T-helper 22 cell (primary cell): ENCODE measurements at places on chromosomes 6 and 20.

DNA sequence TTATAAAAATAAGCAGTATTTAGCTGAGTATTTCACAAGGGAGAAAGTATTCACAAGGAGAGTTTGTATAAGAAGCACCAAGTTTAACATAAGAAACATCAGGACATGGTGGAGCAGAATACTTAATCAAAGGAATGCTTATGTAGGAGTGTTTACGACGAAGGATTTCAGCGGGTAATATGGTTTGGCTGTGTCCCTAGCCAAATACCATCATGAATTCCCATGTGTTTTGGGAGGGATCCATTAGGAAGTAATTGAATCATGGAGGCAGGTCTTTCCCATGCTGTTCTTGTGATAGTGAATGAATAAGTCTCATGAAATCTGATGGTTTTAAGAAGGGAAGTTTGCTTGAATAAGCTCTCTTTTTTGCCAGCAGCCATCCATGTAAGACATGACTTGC, 1099.1 kb upstream of the ADGRB3 start:
- DNase-seq, result no peak

DNA sequence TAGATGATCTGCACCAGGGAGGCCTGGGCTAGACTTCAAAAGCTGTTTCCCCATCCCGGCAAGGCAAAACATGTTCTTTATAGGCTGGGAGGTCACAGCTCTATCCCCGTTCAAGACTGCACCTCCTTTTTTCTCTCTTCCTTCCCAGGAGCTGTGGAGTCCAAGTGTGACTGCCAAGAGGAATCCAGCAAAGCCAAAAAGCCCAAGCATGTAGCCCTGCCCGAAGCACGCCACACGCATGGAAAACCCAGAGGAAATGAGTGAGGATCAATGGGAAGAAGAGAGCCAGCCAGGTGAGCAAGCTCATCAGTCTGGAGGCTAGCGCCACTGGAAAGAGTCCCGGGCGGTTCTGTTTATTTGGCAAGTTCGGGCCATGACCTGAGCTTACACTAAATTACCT, 240.4 kb downstream of the PRL start:
- no peak for DNase-seq

GRCh38 chr20:51028616-51029212, 5.8 kb upstream of the KCNG1 start:
- no peak for DNase-seq

DNA sequence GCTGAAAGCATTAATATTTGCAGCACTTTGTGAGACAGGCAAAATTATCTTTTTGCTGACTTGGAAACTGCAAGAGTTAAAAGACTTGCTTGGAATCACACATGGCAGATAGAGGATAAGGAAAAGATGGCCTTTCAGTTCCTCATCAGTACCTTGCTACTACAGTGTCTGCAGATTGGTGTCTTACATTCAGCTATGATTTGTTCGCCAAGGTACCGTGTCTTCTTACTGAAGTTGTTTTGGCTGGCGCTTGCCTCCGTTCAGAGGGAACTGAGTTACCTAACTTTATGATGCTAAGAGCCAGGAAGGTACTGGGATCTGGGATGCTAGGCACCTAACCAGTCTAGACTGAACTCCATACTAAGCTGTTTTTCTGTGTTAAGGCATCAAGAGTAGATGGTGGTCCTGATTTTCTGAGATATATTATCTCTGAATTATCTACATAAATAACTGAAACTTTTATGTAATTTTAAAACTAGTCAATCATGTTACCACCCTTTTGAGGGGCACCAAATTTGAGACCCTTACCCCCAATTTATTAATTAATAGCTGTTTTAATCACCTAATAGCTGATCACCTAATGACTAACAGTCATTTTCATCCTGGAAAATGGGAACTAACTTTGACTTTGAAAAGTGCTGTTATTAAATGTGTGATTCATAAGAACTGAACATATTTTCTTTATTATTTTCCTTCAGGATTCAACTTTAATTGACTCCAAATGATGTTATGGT, 2.5 kb downstream of the WTAP start:
- DNase-seq, result no peak

GRCh38 chr20:1803932-1804501, 91.2 kb upstream of the SIRPA start:
- no peak for DNase-seq

DNA sequence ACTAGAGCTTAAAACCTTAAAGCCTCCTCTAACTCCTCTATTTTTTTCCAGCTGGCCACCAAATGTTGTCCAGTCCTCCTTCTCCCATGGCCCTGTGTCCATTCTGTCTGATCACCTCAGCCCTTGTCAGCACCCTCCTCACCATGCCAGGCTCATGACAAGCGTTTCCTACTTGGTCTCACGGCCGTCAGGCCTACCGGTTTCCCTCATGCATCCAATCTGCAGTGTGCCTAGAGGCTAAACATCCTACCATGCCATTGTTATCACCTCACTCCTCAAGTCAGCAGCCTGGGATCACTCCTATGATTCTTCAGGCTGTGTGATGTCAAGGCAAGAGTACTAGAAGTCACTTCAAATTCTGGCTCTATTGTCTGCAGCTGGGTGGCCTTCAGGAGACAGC, 9.6 kb upstream of the TJAP1 start:
- DNase-seq, result no peak

- no peak for DNase-seq
Observed at GRCh38 chr6:131910956-131911355, 40.2 kb downstream of the CCN2 start.

GRCh38 chr6:170136541-170137175, 154.2 kb downstream of the DLL1 start:
- no peak for DNase-seq

DNA sequence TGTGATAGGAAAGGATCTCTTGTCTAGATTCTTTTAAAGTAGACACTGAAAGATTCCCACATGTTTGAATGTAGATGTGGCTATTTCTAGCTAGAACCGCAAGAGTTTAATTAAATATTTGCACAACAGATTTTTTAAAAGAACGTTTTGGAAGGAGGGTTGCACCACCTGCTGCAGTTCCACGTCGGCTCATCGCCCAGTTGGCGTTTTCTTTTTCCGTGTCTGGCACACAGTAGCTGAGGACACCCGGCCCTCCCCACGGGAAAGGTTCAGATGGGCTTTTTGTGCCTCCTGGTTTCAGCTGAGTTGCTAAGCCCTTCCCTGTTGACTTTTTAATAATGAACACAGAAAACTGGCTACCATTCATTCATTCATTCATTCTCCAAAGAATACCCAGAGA, 41.8 kb upstream of the DOK5 start:
- DNase-seq, result no peak

GRCh38 chr6:99605074-99605734, 1.4 kb upstream of the PRDM13 start:
- no peak for DNase-seq

GRCh38 chr6:46863791-46864190, 57.9 kb downstream of the ADGRF5 start:
- no peak for DNase-seq

DNA sequence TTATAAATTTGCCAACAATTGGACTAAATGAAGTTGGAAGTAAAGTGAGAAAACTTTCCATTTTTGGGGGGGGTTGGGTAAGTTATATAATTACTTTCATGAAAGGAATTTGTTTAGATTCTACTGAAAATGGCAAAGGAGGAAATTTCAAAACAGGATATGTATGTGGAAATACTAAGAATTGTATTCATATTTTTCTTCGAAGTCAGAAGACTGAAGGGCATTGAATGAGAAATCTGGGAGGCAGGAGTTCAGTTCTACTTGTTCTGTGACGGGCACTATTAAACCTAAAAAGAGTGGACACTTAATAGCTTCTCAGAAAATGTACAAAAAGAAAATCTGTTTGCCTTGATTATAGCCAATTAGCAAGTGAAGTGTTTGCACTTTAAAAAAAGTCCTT, 114.7 kb downstream of the PRIM2 start:
- no peak for DNase-seq

DNA sequence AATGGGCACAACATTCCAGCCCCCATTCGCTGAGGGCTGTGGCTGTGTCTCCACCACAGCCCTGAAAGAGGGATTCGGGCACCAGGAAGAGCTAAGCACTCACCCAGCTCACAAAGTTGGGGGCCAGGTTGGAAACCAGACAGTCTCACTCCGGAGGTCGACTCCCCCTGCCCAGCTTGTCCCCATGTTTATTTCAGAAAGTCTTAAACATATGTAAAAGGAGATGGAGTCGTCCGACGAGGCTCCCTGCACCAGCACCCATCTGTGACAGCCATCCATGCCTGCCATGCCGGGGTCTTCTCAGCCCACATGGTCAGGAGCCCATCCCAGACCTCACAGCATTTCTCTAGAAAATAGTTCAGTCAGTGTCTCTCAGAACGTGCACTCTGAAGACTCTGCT, 63.6 kb upstream of the STX16 start:
- no peak for DNase-seq

GRCh38 chr20:40477805-40478204, 211.2 kb downstream of the MAFB start:
- no peak for DNase-seq

- DNase-seq, result no peak
Observed at GRCh38 chr6:152050451-152051195, 243.1 kb downstream of the ESR1 start.

- DNase-seq, result no peak
Observed at GRCh38 chr6:87808005-87808757, 106.1 kb upstream of the AKIRIN2 start.

- DNase-seq, result no peak
Observed at GRCh38 chr20:24683676-24684075, 214.2 kb downstream of the SYNDIG1 start.

- no peak for DNase-seq
Observed at GRCh38 chr6:414447-414846, 22.9 kb downstream of the IRF4 start.

GRCh38 chr20:6074145-6074561, 20.3 kb upstream of the LRRN4 start:
- DNase-seq, result no peak

GRCh38 chr6:72702421-72702820, 80.6 kb downstream of the KCNQ5 start:
- no peak for DNase-seq

DNA sequence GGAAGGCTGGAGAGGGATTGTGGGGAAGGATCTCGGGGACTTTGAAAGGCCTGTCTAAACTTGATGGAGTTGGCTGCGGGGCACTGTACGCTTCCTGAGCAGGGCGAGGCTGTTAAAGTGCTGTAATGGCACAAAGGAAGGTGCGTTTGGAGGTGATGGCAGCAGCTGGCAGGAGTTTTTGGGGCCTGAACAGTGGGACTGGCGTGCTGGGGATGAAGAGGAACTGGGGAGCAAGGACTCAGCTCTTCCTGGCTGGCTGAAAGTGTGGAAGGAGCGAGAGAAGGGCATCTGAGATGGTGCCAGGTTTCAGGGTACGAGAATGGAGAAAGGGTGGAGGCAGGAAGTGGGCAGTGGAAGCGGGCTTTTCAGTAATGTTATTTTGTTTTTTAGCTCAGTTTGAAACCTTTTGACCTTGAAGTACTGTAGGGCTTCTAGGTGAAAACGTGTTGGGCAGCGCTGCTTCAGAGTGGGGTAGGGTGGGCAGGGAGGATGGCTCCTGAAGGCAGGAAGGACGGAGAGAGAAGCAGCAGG, 8.0 kb downstream of the TMEM181 start:
- no peak for DNase-seq

DNA sequence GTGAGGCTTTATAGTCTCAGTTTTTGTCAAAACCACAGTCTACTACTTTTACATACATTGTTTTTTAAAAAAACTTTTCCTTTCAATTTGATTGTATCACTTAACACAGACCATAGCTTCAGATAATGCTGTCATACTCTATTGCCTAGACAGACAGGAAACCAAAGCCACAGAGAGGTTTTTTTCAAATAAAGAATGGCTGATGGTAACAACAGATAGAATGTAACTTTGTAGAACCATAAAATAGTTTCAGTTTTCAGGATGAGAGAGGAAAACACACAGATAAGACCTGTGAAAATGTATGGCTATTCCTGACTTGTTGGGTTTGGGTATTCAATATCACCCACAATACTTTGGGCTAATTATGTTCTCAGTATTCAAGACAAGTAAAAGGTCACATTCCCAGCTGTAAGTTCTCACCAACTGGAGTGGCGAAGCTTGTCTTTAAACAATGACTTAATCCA, 94.0 kb downstream of the ADGRG6 start:
- DNase-seq, result no peak

- DNase-seq, result no peak
Observed at GRCh38 chr20:63140514-63141433, 75.2 kb downstream of the YTHDF1 start.

- no peak for DNase-seq
Observed at GRCh38 chr6:14883921-14884320, 361.9 kb upstream of the JARID2 start.

DNA sequence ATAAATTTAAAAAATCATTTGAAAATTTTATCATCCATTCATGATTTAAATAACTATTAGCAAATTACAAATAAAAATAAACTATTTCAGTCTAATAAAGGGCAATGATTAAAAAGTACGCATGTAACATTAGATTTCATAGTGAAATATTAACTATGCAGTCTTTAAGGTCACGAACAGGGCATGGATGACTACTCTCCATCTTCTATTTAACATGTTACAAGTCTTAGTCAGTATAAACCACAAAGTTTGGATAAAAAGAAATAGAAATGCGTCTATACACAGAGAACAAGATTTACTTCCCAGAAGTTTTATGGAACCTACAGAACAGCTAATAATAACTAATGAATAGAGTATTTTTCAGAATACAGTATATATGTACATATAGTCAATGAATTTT, 1016.0 kb downstream of the EYS start:
- DNase-seq, result no peak

- DNase-seq, result no peak
Observed at GRCh38 chr20:21725892-21726291, 20.4 kb downstream of the PAX1 start.

DNA sequence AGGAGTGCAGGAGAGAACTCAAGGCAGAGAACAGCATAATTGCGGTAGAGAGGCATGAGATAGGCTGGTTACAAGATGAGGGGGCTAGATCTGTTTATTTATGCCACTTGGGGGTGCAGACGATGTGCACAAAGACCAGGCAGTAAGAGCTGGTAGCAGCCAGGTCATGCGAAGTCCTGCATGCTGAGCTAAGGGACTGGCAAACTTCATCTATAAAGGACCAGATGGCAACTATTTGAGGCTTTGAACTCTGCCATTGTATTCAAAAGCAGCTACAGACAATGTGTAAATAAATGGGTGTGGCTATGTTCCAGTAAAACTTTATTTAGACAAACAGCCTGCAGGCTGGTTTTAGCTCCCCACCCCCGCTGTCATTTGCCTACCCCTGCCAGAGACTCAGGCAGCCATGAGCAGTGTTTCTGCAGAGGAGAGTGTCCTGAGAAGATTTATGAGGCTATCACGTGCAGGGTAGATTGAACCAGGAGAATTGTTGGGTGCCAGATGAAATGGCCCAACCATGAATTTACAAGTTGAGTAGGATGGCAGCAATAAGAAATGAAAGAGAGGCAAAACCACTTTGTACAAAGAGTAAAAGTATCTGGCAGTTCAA, 253.4 kb upstream of the MOCS1 start:
- no peak for DNase-seq

DNA sequence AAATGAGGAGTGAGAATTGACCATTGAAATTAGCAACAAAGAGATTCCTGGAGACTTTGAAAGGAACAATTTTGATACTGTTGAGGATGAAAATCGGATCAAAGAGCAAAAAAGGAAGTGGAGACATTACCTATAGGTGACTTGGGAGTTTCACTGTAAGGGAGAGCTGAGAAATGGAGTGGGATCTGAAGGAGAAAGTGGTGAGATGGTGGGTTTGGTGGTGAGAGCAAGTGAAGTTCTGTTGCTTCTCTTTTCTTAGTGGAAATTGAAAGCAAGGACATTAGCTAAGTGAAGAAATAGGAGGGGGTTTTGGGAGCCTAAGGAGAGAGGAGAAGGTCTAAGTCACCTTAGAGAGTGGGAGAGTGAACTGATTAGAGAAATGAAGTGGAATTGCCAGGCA, 4.2 kb downstream of the ERGIC3 start:
- no peak for DNase-seq
